ENCODE measurements at places on chromosomes 3 and 15.

DNA sequence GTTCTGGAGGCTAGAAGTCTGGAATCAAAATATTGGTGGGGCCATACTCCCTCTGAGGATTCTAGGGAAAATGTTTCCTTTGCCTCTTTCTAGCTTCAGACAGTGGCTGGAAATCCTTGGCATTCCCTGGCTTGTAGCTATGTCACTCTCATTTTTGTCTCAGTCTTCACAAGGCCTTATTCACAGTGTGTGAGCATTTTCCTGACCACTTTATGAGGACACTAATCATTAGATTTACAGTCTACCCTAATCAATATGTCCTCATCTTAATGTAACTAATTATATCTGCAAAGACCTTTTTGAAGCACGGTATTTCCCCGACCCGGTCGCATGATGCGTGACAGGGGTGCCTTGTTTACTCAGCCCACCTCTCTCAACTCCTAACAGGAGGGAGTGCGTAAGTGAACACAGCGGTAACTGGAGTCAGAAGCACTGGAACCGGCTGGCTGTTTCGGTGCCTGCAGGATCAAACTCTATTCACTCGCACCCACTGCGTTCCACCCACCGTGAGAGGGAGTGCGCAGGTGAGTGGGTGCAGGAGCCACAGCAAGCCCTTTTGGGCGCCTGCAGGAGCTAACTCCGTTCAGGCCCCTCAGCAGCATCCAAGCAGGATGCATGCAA is 155.0 kb downstream of the EPHA3 start:
- no peak for DNase-seq

DNA sequence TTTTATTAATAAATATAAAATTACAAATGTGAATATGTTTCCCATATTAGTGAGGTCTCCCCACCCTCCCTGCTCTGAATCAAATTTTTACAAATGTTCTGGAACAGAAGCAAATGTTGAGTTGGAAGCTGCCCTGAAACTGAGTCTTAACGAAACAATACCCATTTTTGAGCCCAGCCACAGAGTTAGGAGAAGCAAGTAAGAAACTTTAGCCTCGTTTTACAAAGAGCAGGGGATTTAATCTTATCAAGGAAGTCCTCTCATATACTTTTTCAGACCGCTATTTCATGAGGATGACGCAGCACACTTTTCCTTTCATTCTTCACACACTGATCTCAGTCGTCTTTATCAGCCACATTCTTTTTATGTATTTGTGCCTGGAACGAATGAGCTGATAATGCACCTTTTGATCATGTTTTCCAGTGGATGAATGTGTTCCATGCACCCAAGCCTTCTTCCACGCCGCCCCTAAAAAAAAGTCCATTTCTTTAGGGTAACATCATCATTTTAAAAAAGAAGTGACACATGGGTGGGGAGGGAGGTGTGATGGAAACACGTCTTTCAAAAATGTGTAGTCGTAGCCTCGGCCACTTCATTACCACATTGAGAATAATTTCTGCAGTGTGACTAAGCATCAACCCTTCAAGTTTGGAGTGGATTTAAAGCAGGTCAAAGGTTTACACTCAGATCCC is 48.1 kb downstream of the SETMAR start:
- DNase-seq: no peak

GRCh38 chr3:172216267-172216666 is 176.9 kb downstream of the FNDC3B start:
- DNase-seq: no peak

- no peak for DNase-seq
Measured at GRCh38 chr3:54506603-54507002, 384.3 kb downstream of the CACNA2D3 start.

GRCh38 chr3:56706629-56707028 is 23.6 kb upstream of the TASOR start:
- DNase-seq: no peak

- DNase-seq: no peak
Measured at GRCh38 chr3:141127344-141128125, 76.4 kb downstream of the SPSB4 start.

DNA sequence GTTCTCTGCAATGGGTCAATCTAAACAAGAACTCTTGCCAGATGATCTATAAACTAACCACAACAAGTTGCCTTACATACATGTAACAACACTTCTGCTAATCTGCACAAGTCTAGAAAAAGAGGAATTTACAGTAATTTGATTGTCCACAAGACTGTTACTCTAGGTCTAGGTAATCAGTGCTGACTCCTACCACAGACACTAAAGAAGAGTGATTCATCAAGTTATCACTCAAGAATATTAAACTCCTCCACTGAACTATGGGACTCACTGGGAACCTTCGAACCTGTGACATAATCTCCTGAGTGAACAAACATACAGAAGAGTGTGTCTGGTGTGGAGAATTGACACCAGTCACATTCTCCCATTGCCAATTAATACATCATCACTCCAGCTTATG is 138.3 kb downstream of the ANXA2 start:
- no peak for DNase-seq

DNA sequence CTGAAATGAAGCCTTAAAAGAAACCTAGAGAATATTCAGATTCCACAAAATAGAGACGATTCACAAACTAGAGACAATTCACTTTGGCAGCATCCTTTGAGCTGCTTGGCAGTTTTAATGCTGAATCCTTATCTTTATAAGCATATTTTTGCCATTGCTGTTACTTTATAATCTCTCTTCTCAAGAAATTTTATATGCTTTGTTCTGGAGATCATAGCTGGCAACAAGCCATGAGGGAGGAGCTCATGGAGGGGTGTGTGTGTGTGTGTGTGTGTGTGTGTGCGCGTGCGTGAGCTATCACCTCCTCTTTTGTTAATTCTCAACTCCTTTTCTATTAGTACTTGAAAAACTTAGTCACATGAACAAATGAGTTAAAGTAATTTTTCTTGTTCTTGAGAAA is 495.0 kb upstream of the RGMA start:
- no peak for DNase-seq

- DNase-seq: no peak
Measured at GRCh38 chr3:77500721-77501120, 460.8 kb downstream of the ROBO2 start.

DNA sequence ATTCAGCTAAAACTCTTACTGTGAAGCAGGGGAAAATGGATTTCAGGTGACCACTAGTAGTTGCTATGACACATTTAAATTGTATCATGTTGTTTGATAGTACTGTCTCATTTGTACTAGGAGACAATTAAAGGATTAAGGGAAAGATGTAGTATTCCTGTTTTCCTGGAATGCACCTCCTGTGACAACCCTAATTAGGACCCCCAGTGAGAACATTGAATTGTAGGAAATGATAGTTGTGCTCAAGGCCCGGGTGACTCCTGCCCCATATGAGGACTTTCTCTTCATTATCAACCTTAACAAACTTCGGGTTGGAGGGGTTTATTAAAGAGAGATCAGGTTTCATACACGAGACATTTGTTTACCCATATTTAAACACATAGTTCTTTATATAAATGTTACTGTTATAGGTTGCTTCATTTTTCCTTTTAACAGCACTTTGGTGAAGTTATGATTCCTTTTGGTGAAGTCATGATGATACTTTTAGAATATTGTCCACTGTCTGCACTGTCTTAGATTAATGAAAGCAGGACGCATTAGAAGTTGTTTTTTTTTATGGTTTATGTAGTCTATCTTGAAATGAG is 392.6 kb upstream of the NAALADL2 start:
- DNase-seq: no peak

DNA sequence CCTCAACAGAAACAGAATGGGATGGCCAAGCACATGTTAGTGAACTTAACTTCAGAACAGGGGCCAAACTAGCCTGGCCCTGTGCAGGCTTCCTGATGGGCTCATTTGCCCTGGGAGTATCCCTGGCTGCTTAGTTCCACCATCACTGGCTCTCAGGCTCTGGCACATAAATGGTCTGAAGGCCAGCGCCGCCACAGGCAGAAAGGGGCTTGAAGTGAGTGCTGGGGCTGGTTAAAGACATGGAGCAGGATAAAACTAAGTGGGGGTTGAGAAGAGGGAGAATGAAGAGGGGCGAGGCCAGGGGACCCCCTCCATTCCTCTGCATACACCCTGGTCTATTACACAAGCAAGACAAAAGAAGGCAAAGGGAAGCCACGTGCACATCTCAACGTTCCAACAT is 12.2 kb downstream of the SLCO2A1 start:
- no peak for DNase-seq

- no peak for DNase-seq
Measured at GRCh38 chr15:24761704-24762302, 86.2 kb downstream of the NPAP1 start.

DNA sequence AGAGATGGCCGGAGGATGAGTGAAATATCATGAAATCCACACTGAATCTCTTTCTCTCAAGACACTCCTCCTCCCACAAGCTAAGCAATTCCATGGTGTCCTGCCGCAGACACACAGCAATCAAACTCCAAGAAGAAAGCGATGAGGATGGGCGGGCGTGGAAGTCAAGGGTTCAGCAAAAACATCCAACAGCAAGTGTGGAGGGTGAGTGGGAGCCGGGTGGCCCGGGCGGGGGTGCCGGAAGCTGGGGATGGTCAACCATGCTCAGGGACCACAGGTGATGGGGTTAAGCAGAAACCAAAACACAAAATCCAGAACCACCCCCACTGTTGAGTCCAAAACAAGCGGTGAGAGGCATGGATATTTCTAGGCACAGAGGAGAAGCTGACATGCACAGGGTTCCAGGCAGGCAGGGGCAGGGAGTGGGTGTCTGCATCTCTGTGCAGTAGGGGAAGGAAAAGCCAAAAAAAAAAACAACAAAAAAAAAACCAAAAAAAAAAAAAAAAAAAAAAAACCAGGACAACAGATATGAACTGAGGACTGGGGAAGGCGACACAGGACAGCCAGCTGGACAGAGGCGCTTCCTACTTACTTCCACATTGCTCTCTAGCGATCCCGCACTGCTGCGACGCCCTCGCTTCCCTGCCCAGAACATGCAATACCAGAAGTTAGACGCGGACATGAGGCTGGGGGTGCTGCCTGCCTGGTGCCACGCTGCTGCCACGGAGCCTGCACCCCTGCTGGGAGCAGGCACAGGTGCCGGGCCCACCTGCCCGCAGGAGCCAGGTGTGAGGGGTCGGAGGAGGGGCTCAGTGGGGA is 61.0 kb upstream of the RPL32 start:
- no peak for DNase-seq

DNA sequence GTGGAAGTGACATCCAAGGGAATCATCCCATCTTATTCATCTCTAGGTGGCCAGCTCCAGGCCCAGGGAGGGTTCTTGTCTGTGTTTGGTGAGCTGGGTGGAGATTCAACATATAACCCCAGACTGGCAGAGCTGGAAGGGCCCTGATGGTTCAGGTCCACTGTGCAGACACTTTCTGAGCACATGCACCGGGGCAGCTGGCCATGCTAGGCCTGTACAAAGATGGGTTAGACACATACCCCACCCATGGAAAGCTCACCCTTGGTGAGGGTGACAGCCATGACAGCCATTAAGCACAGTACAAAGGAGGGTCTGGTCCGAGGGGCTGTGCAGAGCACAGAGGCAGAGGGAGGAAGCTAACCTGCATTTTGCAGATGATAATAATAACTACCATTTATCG is 100.4 kb downstream of the CORO2B start:
- DNase-seq: no peak

DNA sequence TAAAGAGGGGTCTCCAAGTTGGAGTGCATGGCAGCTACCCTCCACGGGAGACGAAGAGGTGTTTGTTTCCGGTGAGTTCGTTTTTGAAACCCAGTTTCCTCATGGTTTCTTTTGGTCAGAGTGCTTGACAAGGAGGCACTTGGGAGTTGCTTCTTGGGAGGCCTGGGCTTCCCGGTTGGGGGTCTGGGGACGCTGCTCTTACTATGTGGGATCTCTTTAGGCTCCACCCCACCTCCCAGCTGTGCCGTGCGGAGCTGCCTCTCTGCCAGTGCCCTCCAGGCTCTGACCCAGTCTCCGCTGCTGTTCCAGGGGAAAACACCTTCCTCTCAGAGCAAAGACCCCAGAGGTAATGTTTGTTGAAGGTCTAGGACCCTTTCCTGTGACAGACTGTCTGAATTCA is 29.6 kb downstream of the KIF7 start:
- no peak for DNase-seq

DNA sequence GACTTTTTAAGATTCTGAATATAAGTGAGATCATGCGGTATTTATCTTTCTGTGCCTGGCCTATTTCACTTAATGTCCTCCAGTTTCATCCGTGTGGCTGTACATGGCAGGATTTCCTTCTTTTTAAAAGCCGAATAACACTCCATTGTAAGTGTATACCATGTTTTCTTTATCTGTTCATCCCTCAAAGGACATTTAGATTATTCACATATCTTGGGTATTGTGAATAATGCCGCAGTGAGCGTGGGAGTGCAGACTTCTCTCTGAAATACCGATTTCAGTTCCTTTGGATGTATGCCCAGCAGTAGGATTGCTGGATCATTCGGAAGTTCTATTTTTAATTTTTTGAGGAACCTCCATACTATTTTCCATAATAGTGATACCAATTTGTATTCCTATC is 136.1 kb downstream of the APBA2 start:
- DNase-seq: no peak

- DNase-seq: no peak
Measured at GRCh38 chr3:143668924-143669790, 179.1 kb downstream of the SLC9A9 start.

DNA sequence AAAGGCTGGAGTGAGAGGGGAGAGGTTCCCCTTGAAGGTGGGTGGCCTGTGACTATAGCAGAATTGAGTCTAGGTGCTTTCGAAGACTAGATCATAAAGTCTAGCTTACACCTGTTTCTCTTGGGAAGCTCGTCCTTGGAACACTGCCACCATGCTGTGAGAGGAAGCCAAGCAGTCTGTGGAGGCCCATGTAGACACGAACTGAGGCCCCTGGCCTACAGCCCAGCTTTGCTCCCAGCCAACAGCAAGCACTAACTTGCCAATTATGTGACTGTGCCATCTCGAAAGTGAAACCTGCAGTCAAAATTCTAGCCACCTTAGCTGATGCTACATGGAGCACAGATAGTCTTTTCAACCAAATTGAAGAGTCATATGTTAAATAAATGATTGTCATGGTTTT is 190.5 kb upstream of the NECTIN3 start:
- DNase-seq: no peak

- no peak for DNase-seq
Measured at GRCh38 chr3:60445446-60445845, 805.8 kb downstream of the FHIT start.

DNA sequence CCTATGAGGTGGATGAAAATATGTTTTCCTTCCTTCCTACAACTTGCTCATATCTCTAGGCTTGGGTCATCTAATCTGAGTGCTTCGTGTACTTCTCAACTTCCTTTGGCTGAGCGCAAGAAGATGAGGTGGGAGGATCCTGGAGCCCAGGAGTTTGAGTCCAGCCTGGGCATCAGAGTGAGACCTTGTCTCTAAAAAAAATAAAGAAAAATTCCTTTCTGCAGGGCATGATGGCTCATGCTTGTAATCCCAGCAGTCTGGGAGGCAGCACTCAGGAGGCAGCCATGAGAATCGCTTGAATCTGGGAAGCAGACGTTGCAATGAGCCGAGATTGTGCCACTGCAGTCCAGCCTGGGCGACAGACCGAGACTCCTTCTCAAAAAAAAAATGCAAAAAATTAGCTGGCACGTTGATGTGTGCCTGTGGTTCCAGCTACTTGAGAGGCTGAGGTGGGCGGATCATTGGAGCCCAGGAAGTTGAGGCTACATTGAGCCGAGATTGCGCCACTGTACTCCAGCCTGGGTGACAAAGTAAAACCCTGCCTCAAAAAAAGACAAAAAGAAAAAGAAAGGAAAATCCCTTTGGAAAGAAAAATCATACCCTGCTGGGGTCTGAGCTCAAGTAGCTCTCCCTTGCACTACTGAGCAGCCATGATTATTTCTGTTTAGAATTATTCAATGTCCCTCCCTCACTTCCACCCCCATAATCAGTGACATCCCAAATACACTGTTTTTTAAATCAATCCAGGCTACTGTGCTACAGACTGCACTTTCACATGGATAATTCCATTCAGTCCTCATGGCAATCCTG is 28.0 kb upstream of the RAB11A start:
- no peak for DNase-seq
